BE2C (cell line): ENCODE measurements at places on chromosomes 11 and 22.

DNA sequence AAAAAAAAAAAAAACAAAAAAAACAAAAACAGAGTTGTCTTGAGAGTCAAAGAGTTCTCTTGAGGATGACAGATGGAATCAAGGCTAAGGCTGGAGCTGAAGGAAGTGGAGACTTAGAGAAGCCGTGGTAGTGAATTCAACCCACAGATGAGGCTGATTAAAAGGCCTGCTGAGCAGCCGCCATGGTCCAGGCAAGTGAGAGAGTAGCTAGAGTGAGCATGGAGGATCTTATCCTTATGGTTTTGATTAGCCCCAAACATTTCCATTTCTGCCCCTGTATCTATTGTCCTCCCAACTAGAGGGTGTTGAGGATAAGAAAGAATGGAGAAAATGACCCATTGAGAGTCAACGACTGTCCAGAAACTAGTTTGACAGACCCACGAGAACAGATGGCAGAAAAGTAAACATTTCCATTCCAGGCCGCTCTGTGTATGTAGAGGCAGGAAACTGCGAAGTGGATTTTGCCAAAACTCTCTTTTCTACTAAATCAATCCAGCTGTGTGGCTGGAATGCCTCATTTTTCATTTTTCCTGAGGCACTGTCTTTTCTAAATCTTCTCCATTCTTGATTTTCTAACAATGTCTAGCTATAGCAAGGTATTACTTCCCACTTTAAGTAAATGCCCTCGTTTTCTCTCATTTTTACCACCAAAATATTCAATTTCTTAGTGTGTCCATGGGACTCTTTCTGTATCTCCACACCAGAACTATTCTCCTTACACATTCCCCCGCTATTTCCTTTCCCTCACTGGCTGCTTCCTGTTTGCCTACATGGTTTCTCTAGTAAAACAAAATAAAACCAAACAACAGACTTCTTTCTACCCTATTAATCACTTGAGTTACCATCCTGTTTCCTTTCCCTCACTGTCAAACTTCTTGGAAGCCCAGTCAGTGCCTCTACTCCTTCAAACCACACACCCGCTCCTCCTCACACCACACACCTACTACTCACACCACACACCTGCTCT, 5.4 kb upstream of the MMP8 start:
- DNase-seq = no peak

DNA sequence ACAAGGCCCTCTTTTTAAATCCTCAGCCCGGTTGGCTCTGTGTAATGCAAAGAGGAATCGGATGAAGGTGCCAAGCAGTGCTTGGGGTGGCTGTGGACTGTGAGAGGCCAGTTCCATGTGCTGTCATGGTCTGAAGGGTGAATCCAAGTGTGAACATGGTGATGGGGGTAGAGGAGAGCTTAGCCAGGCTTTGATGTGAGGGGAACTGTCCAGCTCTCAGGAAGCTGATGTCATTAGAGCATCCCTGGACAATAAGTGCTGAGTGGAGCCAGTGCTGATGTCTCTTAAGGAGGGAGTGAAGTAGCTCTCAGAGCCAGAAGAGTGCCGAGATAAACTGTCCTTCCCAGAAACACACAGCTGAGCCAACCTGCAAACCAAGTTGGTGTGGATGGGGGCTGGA, 53.6 kb downstream of the NAV2 start:
- no peak for DNase-seq

GRCh38 chr11:104663190-104664140, 234.8 kb downstream of the CASP12 start:
- DNase-seq = no peak

DNA sequence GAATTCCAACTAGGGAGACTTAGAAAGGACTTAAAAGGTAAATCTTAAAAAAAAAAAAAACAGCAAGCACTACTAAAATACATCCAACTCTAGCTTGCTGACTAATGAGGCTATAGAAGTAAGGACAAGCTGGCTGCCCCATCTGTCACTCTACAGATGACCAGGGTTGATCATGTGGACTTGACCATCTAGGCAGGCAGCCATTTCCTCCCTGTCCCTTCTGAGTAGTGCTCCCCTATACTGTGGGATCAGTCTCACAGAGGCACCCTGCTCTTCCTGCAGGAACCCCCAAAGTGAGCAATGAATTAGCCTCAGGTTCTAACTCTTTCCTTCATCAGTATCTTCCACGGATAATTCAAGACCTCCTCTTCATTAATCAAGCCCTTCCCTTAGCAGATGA, 12.3 kb downstream of the SLC1A2 start:
- DNase-seq = no peak

DNA sequence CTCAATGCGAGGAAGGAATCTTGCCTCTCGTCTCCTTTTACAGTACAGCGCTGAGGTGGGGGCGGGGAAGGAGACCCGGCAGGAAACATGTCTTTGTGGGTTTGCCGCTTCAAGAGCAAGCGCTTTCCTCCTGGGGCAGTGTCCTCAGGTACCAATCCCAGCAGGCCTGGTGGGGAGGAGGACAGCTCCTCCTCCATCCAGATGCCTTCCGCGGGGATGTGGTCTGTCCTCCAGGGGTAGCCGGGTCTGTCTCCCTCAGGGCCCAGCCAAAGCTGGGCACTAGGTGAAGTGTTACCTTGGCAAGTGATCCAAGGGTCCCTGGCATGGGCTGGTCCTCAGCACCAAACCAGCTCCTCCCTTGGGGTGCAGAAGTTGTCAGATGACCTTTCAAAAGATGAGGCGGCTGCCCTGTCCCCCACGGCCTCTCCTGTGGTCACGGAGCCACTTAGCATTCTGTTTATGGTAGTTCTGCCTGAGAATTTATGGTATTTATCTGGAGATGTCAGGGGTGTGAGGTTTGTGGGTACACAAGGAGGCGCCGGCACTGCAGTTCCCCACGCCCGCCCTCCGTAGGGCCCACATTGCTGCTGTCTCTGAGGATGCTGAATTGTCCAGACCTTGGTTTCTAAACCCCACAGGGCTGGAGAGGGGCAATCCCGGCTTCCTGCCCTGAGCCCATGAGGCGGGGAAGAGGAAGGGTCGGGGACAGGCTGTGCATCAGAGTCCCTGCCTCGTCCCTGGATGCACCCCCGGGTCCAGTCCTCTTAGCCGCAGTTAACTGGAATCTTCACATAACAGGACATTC, 93.5 kb upstream of the ANO1 start:
- no peak for DNase-seq

DNA sequence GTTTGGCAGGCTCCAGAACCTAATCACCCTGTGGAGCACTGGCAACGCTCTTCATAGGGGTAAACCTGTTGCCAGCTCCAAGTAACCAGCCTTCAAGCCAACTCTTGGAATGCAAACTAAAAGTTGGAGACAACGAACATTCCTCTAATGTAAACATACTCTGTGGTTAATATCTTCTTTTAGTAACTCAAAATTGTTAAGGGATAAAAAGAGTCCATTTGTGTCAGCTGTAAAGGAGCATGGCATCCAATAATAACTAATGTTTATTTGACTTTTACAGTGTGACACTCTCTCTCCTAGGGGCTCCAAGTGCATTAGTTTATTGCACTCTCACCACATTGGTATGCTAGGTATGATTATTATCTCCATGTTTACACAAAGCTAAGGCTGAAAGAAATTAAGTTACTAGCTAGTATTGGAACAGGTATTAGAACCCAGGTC, 31.0 kb upstream of the AMOTL1 start:
- DNase-seq = no peak

DNA sequence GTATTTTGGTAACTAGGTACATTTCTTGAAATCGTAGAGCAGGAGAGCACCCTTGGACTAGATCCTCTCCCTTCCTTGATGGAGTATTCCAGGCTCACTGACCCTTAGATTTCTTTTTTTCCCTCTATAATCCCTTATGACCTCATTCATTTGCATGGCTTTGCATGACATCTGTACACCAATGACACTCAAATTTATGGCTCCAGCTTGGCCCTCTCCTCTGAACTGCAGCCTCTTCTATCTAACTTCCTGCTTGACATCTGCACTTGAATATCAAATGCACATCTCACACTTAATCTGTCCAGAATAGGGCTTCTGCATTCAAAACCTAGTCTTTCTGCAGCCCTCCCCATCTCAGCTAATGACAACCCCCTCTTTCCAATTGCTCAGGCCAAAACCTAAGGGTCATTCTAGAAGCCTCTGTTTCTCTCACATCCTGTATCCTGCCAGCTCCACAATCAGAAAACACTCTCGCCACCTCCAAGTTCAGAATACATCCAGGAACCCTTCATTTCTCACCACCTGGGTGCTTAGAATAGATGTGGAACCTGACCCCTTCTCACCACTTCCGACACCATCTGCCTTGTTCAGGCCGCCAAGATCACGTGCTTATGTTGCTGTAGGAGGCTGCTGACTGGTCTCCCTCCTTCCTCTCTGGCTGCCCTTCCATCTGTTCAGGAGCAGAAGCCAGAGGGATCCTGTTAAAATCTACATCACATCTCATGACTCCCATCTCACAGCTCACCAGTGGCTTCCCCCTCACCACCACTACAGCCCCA, 138.9 kb upstream of the MTNR1B start:
- no peak for DNase-seq

DNA sequence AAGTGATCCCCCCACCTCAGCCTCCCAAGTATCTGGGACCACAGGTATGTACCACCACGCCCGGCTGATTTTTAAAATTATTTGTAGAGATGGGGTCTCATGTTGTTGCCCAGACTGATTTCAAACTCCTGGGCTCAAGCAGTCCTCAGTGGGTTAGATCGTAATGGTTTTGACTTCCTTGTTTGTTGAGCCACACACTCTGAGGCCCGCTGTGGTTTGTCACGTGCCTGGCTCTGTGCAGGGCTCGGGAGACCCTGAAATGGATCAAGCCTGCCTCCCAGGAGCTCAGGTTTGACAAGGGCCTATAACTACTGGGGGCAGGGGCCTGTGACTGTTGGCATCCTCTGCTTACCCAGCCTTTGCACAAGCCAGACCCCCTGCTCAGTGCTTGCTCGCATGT, 68.1 kb downstream of the MPPED1 start:
- DNase-seq = no peak

GRCh38 chr11:46162700-46163099, 41.4 kb upstream of the PHF21A start:
- DNase-seq = no peak

DNA sequence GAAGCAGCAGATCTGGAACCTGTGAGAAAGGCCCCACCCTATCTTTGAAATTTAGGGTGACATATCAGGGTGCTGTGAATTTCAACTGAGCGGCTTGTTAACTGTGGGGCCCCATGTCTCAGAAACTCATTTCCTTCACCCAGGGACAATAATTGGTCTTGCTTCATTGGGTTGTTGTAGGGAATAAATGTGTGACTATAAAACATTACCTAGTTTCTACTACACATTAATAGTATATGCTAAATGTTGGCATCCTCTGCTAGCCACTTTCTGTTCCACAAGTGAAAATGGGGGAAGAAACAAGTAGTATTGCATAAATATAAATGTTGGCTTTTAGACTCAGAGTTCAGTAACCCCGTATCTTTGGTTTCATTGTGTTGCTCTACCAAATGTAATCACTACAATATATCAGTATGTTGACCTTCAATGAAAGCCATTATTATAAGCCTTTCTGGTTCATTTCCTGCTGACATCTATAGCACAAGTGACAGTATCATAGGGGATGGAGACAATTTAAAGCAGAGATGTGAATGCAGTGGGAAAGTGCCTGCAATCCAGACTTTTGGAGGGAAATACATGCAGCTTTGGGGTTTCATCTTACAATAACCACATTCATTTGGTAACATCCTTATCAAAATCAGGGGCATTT, 905.5 kb upstream of the RAG2 start:
- DNase-seq = no peak

GRCh38 chr22:42964994-42965699, 49.8 kb downstream of the PACSIN2 start:
- DNase-seq = no peak

GRCh38 chr11:19251577-19251976, 10.8 kb upstream of the E2F8 start:
- DNase-seq = no peak

DNA sequence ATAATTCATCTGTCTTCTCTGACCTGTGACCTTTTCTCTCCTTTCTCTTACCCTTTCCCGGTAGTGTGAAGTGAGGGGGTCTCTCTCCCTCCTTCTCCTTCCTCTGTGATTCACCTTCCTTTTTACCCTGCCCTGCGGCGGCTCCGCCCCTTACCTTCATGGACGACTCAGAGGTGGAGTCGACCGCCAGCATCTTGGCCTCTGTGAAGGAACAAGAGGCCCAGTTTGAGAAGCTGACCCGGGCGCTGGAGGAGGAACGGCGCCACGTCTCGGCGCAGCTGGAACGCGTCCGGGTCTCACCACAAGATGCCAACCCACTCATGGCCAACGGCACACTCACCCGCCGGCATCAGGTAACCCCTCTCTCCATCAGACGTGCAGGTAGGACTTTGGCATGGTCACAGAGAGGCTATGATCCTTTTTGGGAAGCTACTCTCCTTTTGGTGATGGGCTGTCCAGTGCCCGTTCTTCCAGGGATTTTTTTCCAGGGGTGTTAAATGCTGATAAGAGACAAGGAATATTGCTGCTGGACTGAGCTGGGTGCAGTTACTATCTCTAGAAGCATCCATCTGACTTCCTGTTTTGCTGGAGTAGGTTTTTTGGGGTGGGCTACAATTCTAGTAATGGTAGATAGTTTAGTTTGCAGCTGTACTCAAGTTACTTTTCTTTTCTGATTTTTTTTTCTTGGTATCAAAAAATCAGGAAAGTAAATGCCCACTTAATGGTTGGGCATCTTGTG, 29.9 kb downstream of the CTNND1 start:
- DNase-seq = no peak

GRCh38 chr22:17258788-17259148, 39.5 kb upstream of the ADA2 start:
- DNase-seq = no peak

GRCh38 chr22:45640941-45641621, 30.6 kb upstream of the ATXN10 start:
- no peak for DNase-seq

GRCh38 chr22:37758694-37759093, 49.0 kb upstream of the GCAT start:
- no peak for DNase-seq

GRCh38 chr11:29584342-29584741, 432.5 kb downstream of the KCNA4 start:
- DNase-seq = no peak

DNA sequence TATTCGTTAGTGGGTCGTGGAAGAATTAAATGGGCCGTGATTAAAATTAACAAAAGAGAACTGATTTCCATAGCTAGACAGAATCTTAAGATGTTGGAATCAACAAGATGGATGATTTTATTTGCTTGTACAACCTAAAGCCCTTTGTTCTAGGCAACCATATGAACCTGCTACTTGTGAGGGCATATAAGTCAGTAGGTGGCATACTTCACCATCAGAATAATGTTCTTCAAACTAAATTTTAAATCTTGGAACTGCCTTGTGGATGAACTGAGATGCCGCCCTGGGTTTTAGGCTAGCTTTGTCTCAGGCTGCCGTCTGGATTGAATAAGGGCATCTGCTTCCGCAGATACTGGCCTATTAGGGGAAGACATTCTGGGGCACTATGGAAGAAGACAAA, 40.9 kb downstream of the CSRP3 start:
- no peak for DNase-seq

GRCh38 chr11:119599864-119600541, 129.0 kb downstream of the NECTIN1 start:
- DNase-seq = no peak

- no peak for DNase-seq
Measured at GRCh38 chr11:289398-289711, 429 bp downstream of the PGGHG start.
